SJCRH30 (cell line): ENCODE measurements at places on chromosomes 5 and 9. TPM values are rescaled to one million over a fixed set of nuclear protein-coding genes. Genes with fewer than 3 reads are reported as not detected.

- H3K27ac ChIP-seq, result no peak overlapping the region
- no peaks in the 10 kb centered on the region for H3K36me3 ChIP-seq
- no peak for DNase-seq
- H3K27me3 ChIP-seq, result no peaks in the 10 kb centered on the region
- no peak overlapping the region for H3K4me3 ChIP-seq
Observed at GRCh38 chr9:107375001-107375400, 91.9 kb downstream of the RAD23B start.

The IL13 gene
- total RNA-seq, result not detected in 2 replicates

GRCh38 chr9:137679249-137679648, 60.4 kb downstream of the EHMT1 start:
- no peaks in the 10 kb centered on the region; the same call in 1 of the 2 replicates for H3K4me1 ChIP-seq
- peak; percentile 45 for DNase-seq
- no peak overlapping the region for H3K4me3 ChIP-seq
- H3K36me3 ChIP-seq, result no peaks in the 10 kb centered on the region
- H3K27me3 ChIP-seq, result no peaks in the 10 kb centered on the region
- H3K27ac ChIP-seq, result no peak overlapping the region

GRCh38 chr9:35675732-35676392, 2.1 kb downstream of the CA9 start:
- peaks cover 3% of the 10 kb centered on the region; the same call in 1 of the 2 replicates for H3K4me1 ChIP-seq
- H3K36me3 ChIP-seq, result no peaks in the 10 kb centered on the region
- H3K27ac ChIP-seq, result no peak overlapping the region
- no peak for DNase-seq
- no peaks in the 10 kb centered on the region for H3K27me3 ChIP-seq

DNA sequence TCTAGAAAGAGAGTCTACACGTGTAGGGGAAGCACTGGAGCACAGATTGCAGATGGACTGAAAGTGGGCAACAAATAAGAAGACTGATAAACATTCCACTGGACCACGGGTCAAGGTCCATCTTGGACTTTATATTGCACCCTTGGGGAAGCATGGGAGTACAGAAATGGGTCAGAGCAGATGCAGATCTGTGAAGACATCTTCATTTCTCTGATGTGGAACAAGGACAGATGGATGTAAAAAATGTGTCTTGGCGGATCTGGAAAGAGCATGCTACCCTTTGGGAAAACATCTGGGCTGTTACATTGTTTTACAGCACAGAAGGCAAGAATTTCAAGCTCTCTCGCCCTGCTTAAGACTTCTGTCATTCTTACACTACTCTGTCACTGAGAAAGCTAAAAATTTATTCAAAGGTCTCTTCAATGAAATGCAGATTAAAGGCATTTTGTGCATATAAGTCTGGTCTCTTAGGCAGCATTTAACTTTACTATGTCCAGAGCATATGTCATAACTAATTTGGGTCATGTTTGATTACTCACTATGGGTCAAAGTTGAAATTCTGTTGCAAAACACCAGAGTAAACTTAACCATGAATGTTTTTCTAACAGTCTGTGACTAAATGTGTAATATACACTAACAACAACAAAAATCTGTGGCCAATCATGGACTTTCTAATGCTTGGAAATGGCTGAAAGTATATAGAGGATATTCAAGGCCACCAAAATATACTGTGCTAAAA, 756.4 kb upstream of the DMAC1 start:
- DNase-seq, result no peak
- H3K4me1 ChIP-seq, result no peaks in the 10 kb centered on the region
- H3K27ac ChIP-seq, result no peak overlapping the region
- H3K27me3 ChIP-seq, result no peaks in the 10 kb centered on the region
- no peak overlapping the region for H3K4me3 ChIP-seq

DNA sequence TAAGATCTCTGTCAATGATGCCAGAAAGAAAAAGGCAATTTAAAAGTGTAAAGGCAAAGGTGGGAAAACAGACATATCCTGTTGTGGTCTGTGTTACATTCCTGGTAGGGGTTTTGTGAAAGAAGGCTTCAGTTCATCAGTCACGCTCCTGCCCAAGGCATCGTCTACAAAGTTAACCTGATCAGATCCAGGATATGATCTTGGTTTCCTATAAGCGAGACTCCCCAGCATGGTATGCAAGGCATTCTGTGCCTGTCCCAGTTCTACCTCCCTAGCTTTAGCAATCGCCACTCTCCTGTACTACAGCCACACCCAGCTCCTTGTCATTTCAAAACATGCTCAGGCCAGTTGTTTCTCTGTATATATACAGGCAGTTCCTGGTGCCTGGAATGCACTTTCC, 58.0 kb upstream of the PTPN3 start:
- no peaks in the 10 kb centered on the region for H3K36me3 ChIP-seq
- H3K27ac ChIP-seq, result peak overlapping the region; percentile 73
- no peak overlapping the region; the same call in 1 of the 2 replicates for H3K4me3 ChIP-seq
- no peaks in the 10 kb centered on the region for H3K27me3 ChIP-seq
- DNase-seq, result peak; percentile 83

The GABRA6 gene
- total RNA-seq, result not detected in 2 replicates

DNA sequence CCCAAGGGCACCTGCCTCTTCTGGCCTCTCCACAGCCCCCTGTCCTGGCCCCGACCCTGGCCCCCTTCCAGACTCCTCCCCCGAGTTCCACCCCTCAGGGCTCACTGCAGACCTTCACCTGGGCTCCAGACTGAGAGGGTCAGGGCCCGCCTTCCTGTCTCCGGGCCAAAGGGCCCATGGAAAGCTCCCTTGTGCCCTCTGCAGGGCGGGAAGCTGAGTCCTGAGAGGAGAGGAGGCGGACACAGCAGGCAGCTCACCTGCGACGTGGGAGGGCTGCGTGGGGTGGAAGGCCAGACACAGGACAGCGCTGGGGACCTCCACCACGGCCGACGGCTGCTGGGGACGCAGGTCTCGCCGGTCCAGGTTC, 20.6 kb downstream of the DYNC2I2 start:
- no peaks in the 10 kb centered on the region for H3K27me3 ChIP-seq
- peak overlapping the region; percentile 95 for H3K27ac ChIP-seq
- peaks cover 18% of the 10 kb centered on the region for H3K4me1 ChIP-seq
- peaks cover 30% of the 10 kb centered on the region for H3K36me3 ChIP-seq

- no peak overlapping the region for H3K4me3 ChIP-seq
- no peak for DNase-seq
- no peak overlapping the region for H3K27ac ChIP-seq
- no peaks in the 10 kb centered on the region for H3K36me3 ChIP-seq
Observed at GRCh38 chr9:84404095-84404686, 63.6 kb upstream of the SLC28A3 start.

GRCh38 chr5:37836592-37837413, 3.0 kb downstream of the GDNF start:
- DNase-seq, result peak; percentile 45
- no peaks in the 10 kb centered on the region for H3K27me3 ChIP-seq
- peaks cover 5% of the 10 kb centered on the region; the same call in 1 of the 2 replicates for H3K4me1 ChIP-seq
- H3K4me3 ChIP-seq, result peak overlapping the region; percentile 51
- H3K36me3 ChIP-seq, result peaks cover 33% of the 10 kb centered on the region

GRCh38 chr5:171596391-171596878, 177.0 kb downstream of the FGF18 start:
- no peak overlapping the region for H3K27ac ChIP-seq
- H3K4me3 ChIP-seq, result no peak overlapping the region
- H3K27me3 ChIP-seq, result no peaks in the 10 kb centered on the region
- peaks cover 10% of the 10 kb centered on the region for H3K4me1 ChIP-seq
- H3K36me3 ChIP-seq, result no peaks in the 10 kb centered on the region
- peak; percentile 79 for DNase-seq

DNA sequence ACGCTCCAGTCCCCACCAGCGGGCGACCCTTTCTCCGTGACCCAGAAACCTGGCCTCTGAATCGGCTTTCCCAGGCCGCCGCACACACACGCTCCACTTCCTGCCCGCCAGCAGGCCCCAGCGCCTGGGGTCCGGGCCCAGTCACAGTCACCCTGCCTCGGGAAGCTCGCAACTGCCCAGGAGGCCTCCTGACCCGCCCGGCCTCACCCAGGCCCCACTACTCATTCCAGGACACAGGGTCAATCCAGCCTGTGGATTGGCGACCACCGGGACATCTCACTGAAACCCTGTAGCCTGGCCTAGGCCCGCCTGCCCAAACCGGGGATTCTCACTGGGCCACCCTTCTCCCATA, 2.7 kb upstream of the IRX4 start:
- no peaks in the 10 kb centered on the region for H3K36me3 ChIP-seq
- no peaks in the 10 kb centered on the region for H3K27me3 ChIP-seq
- no peak overlapping the region for H3K27ac ChIP-seq
- H3K4me3 ChIP-seq, result no peak overlapping the region
- DNase-seq, result no peak

GRCh38 chr5:65846101-65846500, 80.3 kb upstream of the ERBIN start:
- no peak overlapping the region for H3K4me3 ChIP-seq
- H3K4me1 ChIP-seq, result no peaks in the 10 kb centered on the region
- no peak for DNase-seq
- H3K27me3 ChIP-seq, result no peaks in the 10 kb centered on the region

The RNF183 gene
- 0.05 TPM in 1 of 2 replicates, not detected in the other for total RNA-seq

DNA sequence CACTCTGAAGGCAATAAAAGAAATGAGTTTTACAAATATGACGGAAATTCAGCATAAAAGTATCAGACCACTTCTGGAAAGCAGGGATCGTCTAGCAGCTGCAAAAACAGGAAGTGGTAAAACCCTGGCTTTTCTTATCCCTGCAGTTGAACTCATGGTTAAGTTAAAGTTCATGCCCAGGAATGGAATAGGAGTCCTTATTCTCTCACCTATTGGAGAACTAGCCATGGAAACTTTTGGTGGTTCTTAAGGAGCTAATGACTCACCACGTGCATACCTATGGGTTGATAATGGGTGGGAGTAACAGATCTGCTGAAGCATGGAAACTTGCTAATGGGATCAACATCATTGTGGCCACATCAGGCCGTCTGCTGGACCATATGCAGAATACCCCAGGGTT, 93.5 kb upstream of the RGMB start:
- peak overlapping the region; percentile 68 for H3K27ac ChIP-seq
- peaks cover 21% of the 10 kb centered on the region for H3K4me1 ChIP-seq
- H3K4me3 ChIP-seq, result no peak overlapping the region
- H3K36me3 ChIP-seq, result no peaks in the 10 kb centered on the region
- DNase-seq, result peak; percentile 79
- no peaks in the 10 kb centered on the region for H3K27me3 ChIP-seq

GRCh38 chr5:13975246-13975645, 30.8 kb upstream of the DNAH5 start:
- H3K27ac ChIP-seq, result no peak overlapping the region
- peaks cover 5% of the 10 kb centered on the region; the same call in 1 of the 2 replicates for H3K4me1 ChIP-seq
- DNase-seq, result no peak
- H3K36me3 ChIP-seq, result no peaks in the 10 kb centered on the region

The GABRB2 gene
- not detected in 2 replicates for total RNA-seq

The CDC20B gene
- total RNA-seq, result 0.02 TPM in 1 of 2 replicates, not detected in the other

The BRIX1 gene
- total RNA-seq, result 145 and 161 TPM in 2 replicates

GRCh38 chr9:125767349-125767748, 20.2 kb downstream of the PBX3 start:
- peaks cover 8% of the 10 kb centered on the region for H3K36me3 ChIP-seq
- H3K4me1 ChIP-seq, result peaks cover 18% of the 10 kb centered on the region
- no peak overlapping the region for H3K27ac ChIP-seq
- no peak overlapping the region for H3K4me3 ChIP-seq
- no peak for DNase-seq
- H3K27me3 ChIP-seq, result no peaks in the 10 kb centered on the region

The LCN15 gene
- total RNA-seq, result not detected in 2 replicates

GRCh38 chr9:125183054-125183453, 6.5 kb downstream of the PPP6C start:
- no peaks in the 10 kb centered on the region for H3K27me3 ChIP-seq
- no peak overlapping the region for H3K4me3 ChIP-seq
- H3K27ac ChIP-seq, result no peak overlapping the region
- H3K36me3 ChIP-seq, result peaks cover 8% of the 10 kb centered on the region
- no peaks in the 10 kb centered on the region for H3K4me1 ChIP-seq

GRCh38 chr5:177473443-177474001, at the start of gene DBN1:
TSS of gene DBN1 (minus strand) at chr5:177473634. CDS start at chr5:177473521, 113 bp downstream.
- peaks cover 31% of the 10 kb centered on the region for H3K4me1 ChIP-seq
- peak; percentile 79 for DNase-seq
- peak within 1 kb of the TSS; percentile 90 for H3K4me3 ChIP-seq
- peak within 1 kb of the TSS; percentile 94 for H3K27ac ChIP-seq
- peaks cover 39% of the 10 kb centered on the region for H3K36me3 ChIP-seq
- no peaks in the 10 kb centered on the region for H3K27me3 ChIP-seq

GRCh38 chr5:106423109-106423897, 1247.4 kb downstream of the EFNA5 start:
- H3K36me3 ChIP-seq, result no peaks in the 10 kb centered on the region
- H3K4me1 ChIP-seq, result peaks cover 18% of the 10 kb centered on the region
- H3K27me3 ChIP-seq, result no peaks in the 10 kb centered on the region
- no peak overlapping the region for H3K4me3 ChIP-seq

The MZB1 gene
- total RNA-seq, result 0.24 TPM in 1 of 2 replicates, not detected in the other

- no peak overlapping the region for H3K4me3 ChIP-seq
- peak; percentile 45 for DNase-seq
- H3K27ac ChIP-seq, result no peak overlapping the region
- H3K36me3 ChIP-seq, result no peaks in the 10 kb centered on the region
Observed at GRCh38 chr5:112583166-112583565, 154.5 kb upstream of the APC start.

The OCLN gene
- total RNA-seq, result 36.1 and 36.6 TPM in 2 replicates

- no peaks in the 10 kb centered on the region for H3K4me1 ChIP-seq
- 0 out of 2 replicates have a peak, but pooled peaks cover 9% of the 10 kb centered on the region for H3K27me3 ChIP-seq
- no peaks in the 10 kb centered on the region for H3K36me3 ChIP-seq
- no peak overlapping the region for H3K4me3 ChIP-seq
- H3K27ac ChIP-seq, result no peak overlapping the region
Observed at GRCh38 chr9:110514897-110515296, 64.6 kb downstream of the SVEP1 start.

- no peaks in the 10 kb centered on the region for H3K27me3 ChIP-seq
- no peak for DNase-seq
- H3K4me1 ChIP-seq, result no peaks in the 10 kb centered on the region
- H3K27ac ChIP-seq, result no peak overlapping the region
- H3K4me3 ChIP-seq, result no peak overlapping the region
- H3K36me3 ChIP-seq, result peaks cover 48% of the 10 kb centered on the region
Observed at GRCh38 chr9:15499139-15499538, 11.6 kb downstream of the PSIP1 start.

The INSL4 gene
- not detected in 2 replicates for total RNA-seq

DNA sequence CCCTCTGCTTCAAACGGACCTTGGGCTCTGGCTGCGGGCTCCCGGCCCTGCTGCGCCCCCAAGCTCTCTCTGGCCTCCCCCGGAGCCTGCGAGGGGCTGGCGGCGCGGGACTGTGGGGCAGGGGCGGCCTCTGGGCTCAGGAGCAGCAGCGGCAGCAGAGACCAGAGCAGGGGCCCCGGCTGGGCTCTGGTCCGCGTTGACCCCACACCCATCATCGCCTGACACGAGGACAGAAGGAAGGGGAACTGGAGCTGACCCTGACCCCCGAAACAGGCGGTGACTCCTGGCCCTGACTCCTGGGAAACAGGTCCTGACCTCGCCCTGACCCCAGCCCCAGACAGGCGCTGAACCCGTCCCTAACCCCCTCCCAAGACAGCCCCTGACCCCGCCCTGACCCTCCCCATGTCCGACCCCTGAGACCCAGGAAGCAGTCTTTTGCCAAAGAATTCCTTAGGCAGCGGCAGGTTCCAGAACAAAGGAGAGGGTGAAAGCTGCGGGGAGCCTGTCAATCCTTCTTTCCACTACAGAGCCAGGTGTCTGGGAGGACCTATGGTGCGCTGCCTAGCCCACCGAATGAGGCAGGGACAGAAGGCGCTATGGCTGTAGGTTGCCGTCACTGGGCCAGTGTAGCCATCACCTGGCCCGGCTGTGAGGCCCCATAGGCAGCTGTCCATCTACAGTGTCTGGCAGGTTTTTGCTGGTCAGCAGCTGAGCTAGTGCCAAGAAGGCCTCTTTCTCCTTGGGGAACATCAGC, 74.7 kb upstream of the SPTLC1 start:
- no peak for DNase-seq
- H3K4me3 ChIP-seq, result no peak overlapping the region
- no peaks in the 10 kb centered on the region for H3K27me3 ChIP-seq

The ST8SIA4 gene
- 0.73 and 0.91 TPM in 2 replicates for total RNA-seq
